ENCODE measurements at places on chromosomes 3 and 15.

- no peak for DNase-seq
These were observed 103.3 kb upstream of the GALNT15 start for GRCh38 chr3:16071206-16071605.

GRCh38 chr15:74233373-74233772, 2.8 kb upstream of the CCDC33 start:
- DNase-seq, result no peak

GRCh38 chr15:78408355-78408640, 29.7 kb upstream of the IREB2 start:
- no peak for DNase-seq

GRCh38 chr3:14767245-14768051, 51.3 kb upstream of the FGD5 start:
- DNase-seq, result no peak

- no peak for DNase-seq
These were observed 127.7 kb upstream of the SAMMSON start for GRCh38 chr3:69871868-69872267.

DNA sequence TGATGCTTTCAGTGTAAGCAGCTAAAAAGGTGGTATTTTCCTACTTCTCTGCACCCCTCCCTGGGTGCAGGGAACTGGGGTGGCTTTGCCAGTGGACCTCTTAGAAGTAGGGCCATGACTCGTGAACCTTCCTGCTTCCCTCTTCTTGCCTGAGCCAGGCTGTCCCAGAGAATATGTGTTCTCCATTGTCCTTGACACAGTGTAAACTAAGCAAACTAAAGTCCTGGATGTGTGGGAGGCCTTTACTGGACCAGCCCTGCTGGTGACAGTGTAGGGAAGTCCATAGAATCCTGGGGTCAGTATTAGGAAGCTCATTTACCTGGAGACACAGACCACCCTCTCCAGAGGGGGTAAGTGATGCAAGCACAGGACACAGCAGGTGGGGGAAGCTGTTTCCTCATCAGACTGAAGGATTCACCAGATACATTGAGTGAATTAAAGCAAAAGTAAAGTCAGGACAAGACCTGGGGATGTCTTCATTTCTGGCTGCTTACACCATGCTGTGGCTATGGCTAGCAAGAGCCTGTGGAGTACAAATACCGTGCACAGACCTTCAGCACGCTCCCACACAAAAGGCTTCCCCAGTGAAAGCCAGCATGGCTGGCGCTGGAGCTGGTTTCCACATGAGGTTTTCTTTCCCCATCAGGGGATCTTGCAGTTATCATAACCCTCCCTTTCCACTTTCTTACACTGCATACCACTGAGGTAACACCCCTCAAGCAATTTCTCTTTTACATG, 64.8 kb upstream of the LPP start:
- DNase-seq, result no peak

- no peak for DNase-seq
These were observed 263.5 kb upstream of the RASGRP1 start for GRCh38 chr15:38828031-38828532.

GRCh38 chr15:59283717-59284391, 77.2 kb downstream of the LDHAL6B start:
- DNase-seq, result no peak

DNA sequence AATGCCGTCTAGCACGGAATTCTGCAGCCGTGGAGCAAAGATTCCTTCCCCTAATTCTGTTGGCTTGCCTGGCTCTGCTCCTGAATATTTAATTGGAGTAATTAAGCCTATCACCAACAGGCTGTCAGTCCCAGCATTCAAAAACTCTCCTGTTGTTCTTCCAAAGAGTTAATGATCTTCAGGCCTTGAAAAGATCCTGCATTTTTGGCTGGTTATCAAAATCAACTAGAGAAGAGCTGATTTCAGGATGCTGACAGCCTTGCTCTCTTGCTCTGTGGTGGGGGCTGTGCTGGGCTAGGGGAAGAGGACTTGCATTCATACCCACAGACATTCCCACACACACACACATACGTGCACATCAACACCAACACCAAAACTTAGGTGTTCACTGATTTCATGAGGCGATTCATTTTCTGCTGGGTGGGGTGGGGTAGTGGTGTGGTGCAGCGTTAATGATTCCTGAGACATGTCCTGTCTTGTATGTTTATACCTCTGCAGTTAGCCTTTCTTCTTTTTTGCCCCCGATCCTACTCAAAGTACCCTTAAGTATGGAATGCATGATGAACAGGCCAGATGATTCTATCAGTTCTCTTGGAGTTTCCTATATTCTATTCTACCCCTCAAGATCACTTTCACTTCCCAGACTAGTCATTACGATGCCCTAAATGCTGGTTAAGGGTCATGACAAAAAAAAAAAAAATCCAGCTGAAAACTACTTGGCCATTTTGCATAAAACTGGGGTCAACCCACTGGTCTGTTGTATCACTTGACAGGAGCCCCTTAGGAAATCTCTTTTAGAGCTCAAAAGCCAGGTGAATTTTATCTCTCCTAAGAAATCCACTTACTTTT, 42.3 kb downstream of the CPN2 start:
- DNase-seq, result no peak

All from CD4-positive, alpha-beta T cell treated with Interleukin-4 for 4 hours (primary cell).